Hindlimb muscle (tissue), 1 donor: ENCODE measurements at places on chromosomes 3 and 15.

- DNase-seq, result no peak
These were observed 84.5 kb downstream of the TRAK1 start for GRCh38 chr3:42175386-42176240.

DNA sequence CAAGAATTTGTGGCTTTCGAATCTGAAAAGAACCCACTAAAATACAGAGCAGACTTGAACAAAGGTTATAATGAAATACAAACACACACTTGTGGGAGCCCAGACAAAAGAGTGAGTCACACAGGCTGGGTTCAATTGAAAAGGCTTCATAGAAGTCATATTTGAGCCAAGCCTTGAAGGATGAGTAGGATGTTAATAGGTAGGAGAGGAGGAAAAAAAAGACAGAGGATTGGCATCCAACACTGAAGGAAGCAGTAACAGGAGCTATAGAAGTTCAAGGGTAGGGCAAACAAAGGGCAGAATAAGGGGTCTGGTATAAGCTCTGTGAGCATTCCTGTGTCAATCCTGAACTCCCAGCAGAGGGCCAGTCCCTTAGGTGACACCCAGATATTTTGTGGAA is 325.4 kb downstream of the FOXP1 start:
- DNase-seq, result no peak

- no peak for DNase-seq
These were observed 395.3 kb downstream of the IL5RA start for GRCh38 chr3:2714834-2715233.

DNA sequence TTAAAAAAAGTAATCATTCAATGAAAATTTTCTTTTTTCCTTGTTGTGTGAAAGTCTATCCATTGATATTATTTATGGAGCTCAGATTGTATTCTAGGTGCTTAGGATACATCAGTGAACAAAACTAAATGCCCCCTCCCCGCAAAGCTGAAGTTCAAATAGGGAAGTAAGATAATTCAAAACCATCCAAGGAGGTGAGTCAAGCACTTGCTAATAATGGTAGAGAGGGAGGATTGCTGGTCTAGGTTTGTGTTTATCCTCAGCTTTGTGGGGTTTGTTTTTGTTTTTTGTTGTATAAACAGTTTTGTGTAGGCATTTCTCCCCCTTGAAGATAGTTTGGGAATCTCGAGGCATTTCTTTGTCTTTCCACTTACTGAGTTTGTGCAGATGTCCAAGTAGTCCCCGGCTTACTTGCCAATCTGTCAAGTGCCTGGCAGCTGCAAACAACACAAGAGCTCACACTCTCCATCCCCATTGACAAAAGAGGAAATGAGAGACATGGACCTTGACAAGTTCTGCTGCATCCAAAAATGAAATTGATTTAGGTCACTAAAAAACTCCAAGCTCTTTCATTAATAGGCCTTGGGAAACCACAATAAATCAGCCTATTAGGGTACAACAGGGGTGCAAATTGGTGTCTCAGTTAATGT is 575.8 kb upstream of the TBL1XR1 start:
- DNase-seq, result no peak

DNA sequence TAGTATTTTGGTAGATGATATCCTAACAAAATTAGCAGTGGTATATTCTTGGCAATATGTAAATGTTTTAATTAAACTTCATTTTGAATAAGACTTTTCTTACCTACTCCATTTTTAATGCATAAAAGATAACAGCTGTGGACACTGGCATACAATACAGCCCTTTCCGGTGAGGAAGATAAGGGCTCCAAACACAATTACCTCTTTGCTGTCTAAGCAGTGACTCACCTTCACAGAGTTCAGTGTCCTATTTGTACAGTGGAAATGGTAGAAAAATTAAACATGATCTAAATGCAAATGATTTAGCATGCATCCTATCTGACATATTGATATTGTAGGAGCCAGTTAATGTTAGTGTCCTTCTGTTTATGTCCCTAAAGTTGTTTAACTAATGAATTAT is 969.4 kb downstream of the PLOD2 start:
- DNase-seq, result no peak

- no peak for DNase-seq
These were observed 51.8 kb downstream of the NOX5 start for GRCh38 chr15:69066007-69066995.

DNA sequence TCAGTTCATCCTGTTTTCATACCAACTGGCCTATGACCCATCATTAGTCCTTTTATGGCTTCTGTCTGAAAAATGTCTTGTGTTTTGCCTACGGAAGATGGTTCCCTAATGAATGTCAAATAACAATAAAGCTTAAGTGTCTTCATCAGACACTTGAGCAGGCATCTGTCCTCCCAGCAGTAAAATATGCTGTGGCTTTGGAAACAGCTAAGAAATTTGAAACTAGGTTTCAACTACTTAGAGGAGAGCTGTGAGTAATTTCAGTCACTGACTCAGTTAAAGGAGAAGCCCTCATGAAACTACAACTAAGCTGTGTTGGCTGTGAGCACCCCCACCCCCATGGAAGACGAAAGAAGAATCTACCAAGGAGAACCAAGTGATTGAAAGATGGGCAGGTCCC is 409.4 kb upstream of the PPP2R3A start:
- DNase-seq, result no peak

DNA sequence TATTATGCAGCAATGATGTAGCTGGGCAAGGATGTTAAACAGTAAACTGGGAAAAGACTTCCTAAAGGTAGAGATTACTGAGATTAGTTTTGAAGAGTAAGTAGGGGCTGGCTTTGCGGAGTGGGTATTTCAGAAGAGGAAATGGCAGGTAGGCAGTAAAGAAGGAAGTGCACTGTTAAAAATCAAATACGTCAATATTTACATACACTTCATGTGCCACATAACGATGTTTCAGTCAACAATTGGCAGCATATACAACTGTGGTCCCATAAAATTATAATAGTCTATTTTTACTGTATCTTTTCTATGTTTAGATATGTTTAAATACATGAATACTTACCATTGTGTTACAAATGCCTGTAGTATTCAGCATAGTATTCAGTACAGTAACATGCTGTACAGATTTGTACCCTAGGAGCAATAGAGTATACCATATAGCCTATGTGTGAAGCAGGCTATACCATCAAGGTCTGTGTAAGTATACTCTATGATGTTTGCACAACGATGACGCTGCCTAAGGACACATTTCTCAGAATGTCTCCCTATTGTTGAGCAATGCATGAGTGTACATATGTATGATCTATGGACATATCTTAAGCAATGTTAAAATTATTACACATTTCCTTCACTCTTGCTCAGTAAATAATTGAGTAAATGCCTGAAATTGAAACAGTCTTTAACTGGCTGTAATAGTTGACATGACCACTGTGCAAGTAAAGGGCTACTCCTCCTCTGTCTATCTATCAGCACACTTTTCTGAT is 196.7 kb downstream of the ISL2 start:
- DNase-seq, result no peak

DNA sequence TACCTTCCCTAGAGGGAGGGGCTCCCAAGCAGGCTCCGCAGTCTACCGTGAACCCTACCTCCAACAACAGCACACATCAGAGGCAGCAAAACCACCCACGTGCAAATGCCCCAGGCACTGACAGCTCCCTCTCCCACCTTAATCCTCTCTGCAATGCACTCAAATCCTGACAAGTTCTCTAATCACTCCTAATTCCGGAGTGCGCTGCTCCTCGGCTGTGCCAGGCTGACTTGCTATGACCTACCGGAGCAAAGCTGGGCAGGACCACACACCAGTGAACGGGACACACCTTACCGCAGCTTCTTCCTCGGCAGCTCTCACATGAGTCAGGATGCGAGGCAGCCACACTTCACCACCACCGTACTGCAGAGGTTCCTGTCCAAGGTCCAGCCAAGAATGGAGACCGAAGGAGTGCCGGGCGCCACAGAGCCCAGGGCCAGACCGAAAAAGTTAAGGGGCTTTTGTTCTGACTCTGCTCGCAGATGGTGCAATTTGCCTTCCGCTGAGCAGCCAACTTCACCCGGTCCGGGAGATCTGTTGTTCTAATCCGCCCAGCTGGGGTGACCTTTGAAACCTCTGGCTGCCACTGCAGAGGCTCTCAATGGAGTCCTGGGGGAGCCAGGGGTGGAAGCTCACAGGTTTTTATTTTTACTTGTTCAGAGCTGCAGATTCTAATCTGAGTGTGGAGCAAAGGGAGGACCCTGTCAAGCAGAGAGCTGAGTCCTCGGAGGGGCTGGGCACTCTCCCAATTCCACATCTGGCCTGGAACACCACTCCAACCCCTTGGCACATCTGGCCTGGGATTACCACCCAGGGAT is 84.4 kb downstream of the MYLK start:
- DNase-seq, result no peak

DNA sequence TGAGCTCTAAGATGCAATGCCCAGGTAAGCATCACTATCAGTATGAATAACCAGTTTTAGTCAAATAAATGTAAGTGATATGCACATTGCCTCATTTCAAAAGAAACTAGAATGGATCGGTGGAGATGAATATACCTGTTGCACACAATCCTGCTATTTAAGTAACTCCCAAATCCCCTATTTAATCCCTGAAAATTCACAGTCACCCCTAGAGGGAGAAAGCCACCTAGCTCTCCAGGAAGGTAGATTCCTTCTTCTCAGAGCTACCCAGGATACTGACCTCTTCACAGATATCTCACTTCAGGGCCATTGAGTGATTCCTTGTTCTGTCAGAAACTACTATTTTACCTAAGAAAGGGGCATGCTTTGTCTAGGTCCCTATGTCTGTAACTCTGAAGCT is 11.7 kb downstream of the LSAMP start:
- DNase-seq, result no peak

- DNase-seq, result no peak
These were observed 2.6 kb upstream of the BCL2A1 start for GRCh38 chr15:79973456-79974195.

DNA sequence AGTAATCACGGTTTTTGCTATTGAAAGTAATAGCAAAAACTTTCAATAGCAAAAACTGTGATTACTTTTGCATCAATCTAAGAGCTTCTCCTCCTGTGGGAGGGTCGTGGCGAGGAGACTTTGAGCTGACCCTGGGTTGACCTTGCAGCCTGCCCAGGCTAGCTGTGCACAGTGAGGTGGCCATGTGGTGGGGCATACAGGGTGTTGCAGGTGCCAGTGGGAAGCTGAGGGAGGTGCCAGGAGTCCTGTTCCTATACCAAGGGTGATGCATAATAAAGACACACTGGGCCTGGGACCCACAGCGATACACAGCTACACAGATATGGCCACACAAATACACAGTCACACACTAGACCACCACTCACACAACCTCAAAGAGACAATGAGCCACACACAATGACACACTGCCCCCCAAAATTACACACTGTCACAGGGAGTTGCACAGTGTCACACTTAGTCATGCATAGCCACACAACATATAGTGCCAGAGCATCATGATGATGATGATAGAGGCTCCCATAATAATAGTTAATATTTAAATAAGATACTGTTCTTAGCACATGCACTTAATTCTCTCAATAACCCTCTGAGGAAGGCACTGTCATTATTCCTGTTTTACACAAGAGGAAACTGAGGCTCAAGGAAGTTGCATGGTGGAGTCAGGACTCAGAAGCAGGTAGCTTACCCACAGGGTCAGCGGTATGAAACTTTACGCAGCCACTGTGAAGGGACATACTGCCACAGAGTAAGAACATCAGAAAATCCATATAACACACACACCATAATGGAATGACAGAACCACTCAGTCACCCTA is 6.3 kb downstream of the PLCD1 start:
- DNase-seq, result no peak

- DNase-seq, result no peak
These were observed 8.1 kb downstream of the CISH start for GRCh38 chr3:50603261-50604109.

- no peak for DNase-seq
These were observed 2.5 kb upstream of the CERS3 start for GRCh38 chr15:100531204-100531603.

DNA sequence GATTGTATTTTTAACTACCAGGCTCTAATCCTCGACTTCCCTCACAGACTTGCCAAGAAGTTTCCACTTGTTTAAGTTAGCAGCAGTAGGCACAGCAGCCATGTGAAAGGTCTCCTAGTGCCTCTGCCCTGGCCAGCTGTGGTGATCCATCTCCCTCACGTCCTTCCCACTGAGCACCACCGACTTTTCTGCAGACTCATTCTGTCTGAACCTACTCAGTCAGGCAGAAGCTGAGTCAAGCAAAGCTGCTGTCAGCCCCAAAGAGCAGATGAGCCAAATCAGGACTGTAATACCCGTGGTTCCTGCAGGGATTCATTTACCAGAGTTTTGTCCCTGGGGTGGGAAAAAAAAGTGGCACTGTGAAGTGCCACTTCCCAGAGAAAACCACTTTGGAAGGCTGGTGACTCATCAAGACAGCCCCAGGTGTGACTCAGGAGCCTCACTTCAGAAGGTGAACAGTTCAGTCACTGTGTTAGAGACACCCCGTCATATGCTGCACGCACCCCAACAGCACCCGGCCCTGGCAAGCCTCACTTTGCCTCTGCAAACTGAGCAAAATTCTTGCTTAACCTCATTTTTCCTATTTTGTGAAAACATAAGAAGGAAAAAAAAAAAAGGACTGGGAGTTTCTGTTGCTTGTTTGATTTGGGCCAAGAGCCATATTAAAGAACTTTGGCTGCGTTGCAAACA is 76.0 kb downstream of the WWTR1 start:
- peak; percentile 62 for DNase-seq

DNA sequence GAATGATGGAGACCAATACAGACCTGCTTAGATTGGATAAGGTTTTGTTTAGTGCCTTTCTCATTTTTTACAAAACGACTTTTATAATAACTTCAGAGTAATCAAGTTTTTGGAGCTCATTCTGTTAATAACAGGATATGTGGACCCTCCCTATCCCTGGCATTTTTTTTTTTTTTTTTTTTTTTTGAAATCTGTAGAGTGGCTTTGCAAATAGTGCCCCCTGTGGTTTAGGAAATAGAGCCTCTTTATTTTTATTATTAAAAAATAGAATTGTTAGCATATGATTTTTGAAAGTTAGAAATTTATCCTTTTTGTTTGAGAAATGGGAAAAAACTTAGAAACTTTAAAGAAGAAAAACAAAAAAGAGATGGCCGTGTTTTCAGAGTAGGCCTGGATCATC is 11.4 kb downstream of the SKIL start:
- no peak for DNase-seq

GRCh38 chr15:64772488-64772887 is 2.9 kb downstream of the RBPMS2 start:
- DNase-seq, result no peak

- DNase-seq, result no peak
These were observed 34.6 kb upstream of the SPRED1 start for GRCh38 chr15:38217788-38218609.

GRCh38 chr15:67907184-67907723 is 67.4 kb upstream of the RNU6-1 start:
- no peak for DNase-seq
